Nasal cavity respiratory epithelium epithelial cell of viscerocranial mucosa (primary cell): ENCODE measurements at places on chromosomes 11 and 22. TPM values are rescaled to one million over a fixed set of nuclear protein-coding genes. Genes with fewer than 3 reads are reported as not detected.

The TRIM29 gene
- total RNA-seq: 232 and 1,029 TPM in 2 replicates

The TRPM5 gene
- total RNA-seq: not detected in 2 replicates

The ARHGAP20 gene
- total RNA-seq: under 0.01 and 1.00 TPM in 2 replicates

The OR51B5 gene
- not detected in 2 replicates for total RNA-seq

The RAB36 gene
- 0.34 and 2.4 TPM in 2 replicates for total RNA-seq

The APOC3 gene
- total RNA-seq: not detected in 2 replicates

The MPZL2 gene
- total RNA-seq: 48.2 and 140 TPM in 2 replicates

The MUC5AC gene
- 0.07 TPM in 1 of 2 replicates, not detected in the other for total RNA-seq

The DCHS1 gene
- total RNA-seq: under 0.01 and 0.21 TPM in 2 replicates

The MUC2 gene
- total RNA-seq: under 0.01 TPM in 1 of 2 replicates, not detected in the other

The CCDC86 gene
- total RNA-seq: 17.8 and 24.9 TPM in 2 replicates

The BIRC3 gene
- 3.1 and 9.0 TPM in 2 replicates for total RNA-seq

The ARHGAP8 gene
- 10.3 and 30.9 TPM in 2 replicates for total RNA-seq

The CYTH4 gene
- total RNA-seq: under 0.01 TPM in 2 replicates

The HDAC10 gene
- total RNA-seq: 9.2 and 23.9 TPM in 2 replicates

The POU2AF3 gene
- 0.36 TPM in 1 of 2 replicates, not detected in the other for total RNA-seq

The CLDN5 gene
- total RNA-seq: 1.0 TPM in 1 of 2 replicates, not detected in the other

The USP2 gene
- total RNA-seq: 1.4 and 2.4 TPM in 2 replicates

The OR2AG1 gene
- not detected in 2 replicates for total RNA-seq

The ANO1 gene
- total RNA-seq: 9.6 and 38.4 TPM in 2 replicates

The CCDC116 gene
- total RNA-seq: 0.07 TPM in 1 of 2 replicates, not detected in the other

The DGCR6 gene
- 1.00 and 2.1 TPM in 2 replicates for total RNA-seq

The SLC22A12 gene
- total RNA-seq: not detected in 2 replicates

The CRYBA4 gene
- not detected in 2 replicates for total RNA-seq

The LARGE2 gene
- total RNA-seq: 6.5 and 8.3 TPM in 2 replicates

The OR6T1 gene
- under 0.01 TPM in 1 of 2 replicates, not detected in the other for total RNA-seq

The MS4A12 gene
- not detected in 2 replicates for total RNA-seq

The RIBC2 gene
- total RNA-seq: not detected in 2 replicates

The SAC3D1 gene
- total RNA-seq: 10.1 and 12.0 TPM in 2 replicates

The E2F8 gene
- total RNA-seq: under 0.01 and 0.14 TPM in 2 replicates

The TMEM134 gene
- total RNA-seq: 19.8 and 57.7 TPM in 2 replicates

The TREH gene
- not detected in 2 replicates for total RNA-seq

The DEUP1 gene
- total RNA-seq: under 0.01 and 0.14 TPM in 2 replicates

The APOBEC3G gene
- 1.4 and 4.8 TPM in 2 replicates for total RNA-seq

The VPS37C gene
- total RNA-seq: 12.0 and 13.2 TPM in 2 replicates

The MAML2 gene
- total RNA-seq: 1.0 and 6.8 TPM in 2 replicates

The CDC42EP2 gene
- total RNA-seq: 3.8 and 6.0 TPM in 2 replicates

The JAML gene
- total RNA-seq: not detected in 2 replicates
